ENCODE measurements at places on chromosomes 11 and 22.

DNA sequence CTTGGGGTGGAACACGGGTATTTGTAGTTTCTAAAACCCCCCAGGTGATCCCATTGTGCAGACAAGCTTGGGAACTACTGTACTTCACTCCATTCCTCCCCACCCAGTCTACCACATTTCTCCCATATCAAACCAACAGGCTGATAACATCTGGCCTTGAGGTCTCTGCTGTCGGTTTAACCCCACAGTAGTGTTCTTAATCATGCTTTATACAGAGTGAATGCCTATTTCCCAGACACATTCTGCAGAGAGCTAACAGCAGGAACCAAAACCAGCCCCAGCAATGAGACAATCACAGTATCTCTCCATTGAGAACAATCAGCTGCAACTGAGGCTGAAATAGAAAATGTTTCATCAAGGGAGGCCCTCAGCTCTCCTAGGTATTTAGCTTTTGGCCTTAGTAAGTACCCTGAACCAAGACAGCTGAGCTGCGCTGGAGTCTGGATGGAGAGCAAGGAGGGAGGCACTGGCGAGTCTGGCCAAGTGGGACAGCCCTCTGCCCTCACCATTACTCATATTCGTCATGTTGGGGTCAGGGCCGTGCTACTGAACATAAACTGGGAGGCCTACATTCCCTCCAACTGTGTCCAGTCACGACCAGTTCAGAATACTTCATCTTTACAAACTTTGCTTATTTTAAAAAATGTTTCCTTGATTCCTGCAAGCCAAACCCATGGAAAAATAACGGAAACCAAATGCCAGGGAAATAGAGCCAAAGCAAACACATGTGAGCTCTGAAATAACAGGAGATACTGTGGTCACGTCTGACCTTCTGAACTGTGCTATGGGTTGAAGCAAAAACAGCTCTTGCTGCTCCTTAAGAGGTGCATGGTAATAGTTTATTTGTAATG lies 81.0 kb downstream of the CCDC34 start:
- no peak for DNase-seq

- no peak for DNase-seq
Measured at GRCh38 chr22:25177895-25178294, 21.8 kb upstream of the CRYBB3 start.

DNA sequence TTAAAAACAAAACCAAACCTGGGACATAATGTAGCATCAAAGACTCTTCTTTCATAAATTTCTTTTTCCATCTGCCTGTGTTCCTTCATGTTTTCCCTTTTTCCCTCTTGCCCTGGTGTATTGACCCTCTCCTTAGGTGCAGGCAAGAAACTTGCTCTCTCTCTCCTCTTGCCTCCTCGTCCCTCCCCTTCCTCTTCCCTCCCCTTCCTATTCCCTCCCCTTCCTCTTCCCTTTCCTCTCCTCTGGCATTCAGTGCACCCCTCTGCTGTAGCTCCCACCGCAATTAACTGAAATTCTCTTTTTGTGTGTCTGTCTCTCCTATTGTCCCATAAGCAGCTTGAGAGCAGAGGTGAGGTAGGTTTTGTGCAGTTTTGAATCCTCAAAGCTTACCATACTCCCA lies 49.9 kb downstream of the CSF2RB start:
- no peak for DNase-seq

- DNase-seq = no peak
Measured at GRCh38 chr22:39589875-39590274, 19.3 kb downstream of the CACNA1I start.

- no peak for DNase-seq
Measured at GRCh38 chr11:44645827-44646226, 80.4 kb downstream of the CD82 start.

DNA sequence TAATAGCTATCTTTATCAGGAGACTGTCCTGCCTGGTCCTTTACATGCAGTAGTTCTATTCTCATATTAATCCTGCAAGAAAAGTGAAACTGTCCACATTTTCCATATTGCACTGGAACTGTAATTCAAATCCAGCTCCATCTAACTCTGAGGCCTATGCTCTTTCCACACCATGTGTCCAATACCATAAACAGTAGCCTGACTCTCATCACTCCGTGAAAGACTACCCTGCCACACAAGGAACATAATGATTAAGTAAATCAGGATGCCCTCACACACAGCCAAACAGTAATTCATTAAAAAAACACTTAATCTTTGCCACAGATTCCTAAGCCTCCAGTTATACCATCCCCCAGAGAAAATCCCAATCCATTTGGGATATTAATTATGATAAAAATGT lies 285.3 kb upstream of the PITPNB start:
- no peak for DNase-seq

GRCh38 chr11:45900916-45901617 lies 6.0 kb downstream of the FREY1 start:
- DNase-seq = no peak

DNA sequence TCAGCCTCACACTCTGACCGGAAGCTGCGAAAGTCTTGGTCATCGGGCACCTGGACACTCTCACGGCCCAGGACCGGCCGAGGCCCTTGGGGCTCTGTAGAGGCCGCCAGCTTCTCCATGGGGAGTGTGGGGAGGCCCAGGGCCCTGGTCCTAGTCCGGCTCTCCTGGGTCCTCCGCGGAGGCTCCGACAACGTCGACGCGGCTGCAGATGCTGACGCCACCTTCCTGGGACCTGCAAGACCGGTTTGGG lies 12.9 kb downstream of the STARD10 start:
- DNase-seq = no peak

DNA sequence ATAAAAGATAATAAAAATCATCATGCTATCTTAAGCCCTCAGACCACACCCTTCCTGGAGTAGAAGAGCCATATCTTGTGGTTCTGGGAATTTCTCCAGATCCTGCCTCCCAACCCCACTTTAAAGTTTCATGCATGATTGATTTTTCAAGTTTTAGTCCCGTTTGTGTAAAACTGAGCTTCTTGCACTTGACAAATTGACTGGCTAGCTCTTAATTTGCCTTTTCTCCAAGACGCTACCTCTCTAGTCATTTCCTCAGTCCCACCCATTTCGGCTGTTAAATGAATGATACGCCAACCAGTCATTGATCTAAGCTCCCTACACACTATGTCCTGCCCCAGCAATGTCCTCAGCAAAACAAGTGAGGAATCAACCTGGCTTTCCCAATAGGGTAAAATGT lies 71.8 kb upstream of the TEAD1 start:
- DNase-seq = no peak

GRCh38 chr11:44338026-44338425 lies 28.1 kb upstream of the ALX4 start:
- no peak for DNase-seq

- no peak for DNase-seq
Measured at GRCh38 chr11:35927104-35927503, 16.8 kb upstream of the LDLRAD3 start.

GRCh38 chr11:121968638-121969037 lies 147.4 kb downstream of the BLID start:
- no peak for DNase-seq

GRCh38 chr22:30668386-30668710 lies 673 bp upstream of the DUSP18 start:
- no peak for DNase-seq

DNA sequence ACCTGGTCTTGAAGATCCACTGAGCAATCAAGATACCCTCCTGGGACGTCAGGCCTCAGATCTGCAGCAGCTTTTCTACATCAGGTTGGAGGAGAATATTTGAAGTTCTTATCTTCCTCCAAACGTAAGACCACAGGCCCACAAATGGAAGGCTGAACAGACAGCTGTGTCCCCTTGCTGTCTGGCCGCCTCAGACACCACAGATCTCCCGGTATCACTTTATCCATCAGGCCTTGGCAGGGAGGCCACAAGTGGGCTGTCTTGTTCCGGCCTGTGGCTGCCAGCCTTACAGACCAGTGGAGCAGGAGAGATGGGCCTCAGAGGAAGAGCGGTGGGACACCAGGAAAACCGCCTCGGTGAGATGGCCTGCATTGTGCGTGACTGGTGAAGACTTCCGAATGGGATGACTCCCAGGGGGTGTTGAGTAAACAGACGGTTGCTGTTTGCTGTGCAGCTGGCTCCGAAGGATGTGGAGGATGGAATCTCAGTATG lies 15.9 kb downstream of the UBASH3B start:
- DNase-seq = no peak

GRCh38 chr22:45966320-45966894 lies 10.6 kb downstream of the WNT7B start:
- peak; percentile 48 for DNase-seq

- DNase-seq = no peak
Measured at GRCh38 chr11:3369366-3369765, 9.6 kb downstream of the ZNF195 start.

DNA sequence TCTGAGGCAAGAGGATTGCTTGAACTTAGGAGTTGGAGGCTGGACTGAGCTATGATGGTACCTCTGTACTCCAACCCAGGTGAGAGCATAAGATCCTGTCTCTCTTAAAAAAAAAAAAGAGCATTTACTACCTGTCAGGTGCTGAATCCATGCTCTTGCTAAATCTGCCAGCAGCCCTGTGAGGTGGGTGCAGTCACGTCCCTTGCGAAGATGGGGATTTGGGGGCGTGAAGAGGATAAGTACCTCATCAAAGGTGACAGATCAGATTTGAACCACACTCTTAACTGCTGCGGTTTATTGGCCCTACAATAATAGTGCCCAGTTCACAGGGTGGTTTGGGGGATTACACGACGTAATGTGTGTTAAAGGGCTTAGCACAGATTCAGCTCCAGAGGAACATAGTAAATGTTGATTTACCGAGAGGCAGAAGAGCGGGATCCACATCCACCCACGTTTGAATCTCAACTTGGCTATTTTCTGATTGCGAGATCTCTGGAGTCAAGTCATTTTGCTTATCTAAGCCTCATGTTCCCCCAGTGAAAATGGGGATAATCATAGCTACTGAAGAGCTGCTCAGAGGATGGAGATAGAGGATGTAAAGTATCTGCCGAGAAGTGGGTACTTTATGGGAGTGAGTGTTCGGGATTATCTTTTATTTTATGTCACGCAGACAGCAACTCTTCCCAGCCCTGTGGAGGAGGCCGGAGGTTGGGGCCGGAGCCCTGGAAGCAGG lies 28.1 kb upstream of the LRRC10B start:
- DNase-seq = no peak

DNA sequence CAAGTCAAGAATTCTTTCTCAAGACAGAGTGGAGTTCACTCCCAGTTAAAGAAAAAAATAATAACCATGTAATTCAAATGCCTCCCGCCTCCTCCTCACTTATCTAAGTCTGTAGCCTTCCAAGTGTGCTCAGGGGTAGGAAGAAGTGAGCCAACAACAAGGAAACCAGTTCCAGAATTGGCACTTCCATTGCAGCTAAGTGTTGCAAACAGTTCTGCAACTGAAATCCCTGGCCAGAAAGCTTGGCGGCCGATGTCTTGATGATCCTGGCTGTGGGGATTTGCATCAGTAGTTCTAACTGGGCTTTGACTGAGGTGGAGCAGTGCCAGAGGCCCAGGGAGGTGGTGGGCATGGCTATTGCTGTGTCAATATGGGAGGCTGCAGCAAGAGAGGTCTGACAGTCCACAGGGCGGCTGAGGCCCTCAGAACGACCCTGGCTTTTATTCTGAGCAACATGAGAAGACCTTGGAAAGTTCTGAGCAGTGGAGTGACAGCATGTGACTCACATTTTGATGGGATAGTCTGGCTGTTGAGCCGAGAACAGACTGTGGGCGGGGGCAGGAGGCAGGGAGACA lies 19.2 kb downstream of the DHCR7 start:
- DNase-seq = no peak

DNA sequence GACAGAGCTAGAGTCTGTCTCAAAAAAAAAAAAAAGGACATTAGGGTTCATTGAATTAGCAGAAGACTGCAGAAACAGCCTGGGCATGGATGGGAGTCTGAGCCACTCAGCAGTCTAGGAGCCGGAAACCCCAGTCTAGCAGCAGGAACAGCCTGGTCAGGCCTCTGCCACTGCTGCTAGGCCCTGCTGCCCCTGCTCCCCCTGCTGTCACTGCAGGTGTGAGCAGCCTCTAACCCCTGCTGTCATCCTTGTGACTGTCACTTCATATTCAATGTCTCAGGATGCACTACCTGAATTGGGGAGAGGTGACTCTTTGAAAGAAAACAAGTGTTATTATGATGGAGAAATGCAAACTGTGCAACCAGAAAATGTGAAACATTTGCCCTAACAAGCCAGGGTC lies 7.0 kb upstream of the DDX17 start:
- peak; percentile 11 for DNase-seq

- DNase-seq = no peak
Measured at GRCh38 chr11:29231586-29231985, 785.2 kb downstream of the KCNA4 start.

DNA sequence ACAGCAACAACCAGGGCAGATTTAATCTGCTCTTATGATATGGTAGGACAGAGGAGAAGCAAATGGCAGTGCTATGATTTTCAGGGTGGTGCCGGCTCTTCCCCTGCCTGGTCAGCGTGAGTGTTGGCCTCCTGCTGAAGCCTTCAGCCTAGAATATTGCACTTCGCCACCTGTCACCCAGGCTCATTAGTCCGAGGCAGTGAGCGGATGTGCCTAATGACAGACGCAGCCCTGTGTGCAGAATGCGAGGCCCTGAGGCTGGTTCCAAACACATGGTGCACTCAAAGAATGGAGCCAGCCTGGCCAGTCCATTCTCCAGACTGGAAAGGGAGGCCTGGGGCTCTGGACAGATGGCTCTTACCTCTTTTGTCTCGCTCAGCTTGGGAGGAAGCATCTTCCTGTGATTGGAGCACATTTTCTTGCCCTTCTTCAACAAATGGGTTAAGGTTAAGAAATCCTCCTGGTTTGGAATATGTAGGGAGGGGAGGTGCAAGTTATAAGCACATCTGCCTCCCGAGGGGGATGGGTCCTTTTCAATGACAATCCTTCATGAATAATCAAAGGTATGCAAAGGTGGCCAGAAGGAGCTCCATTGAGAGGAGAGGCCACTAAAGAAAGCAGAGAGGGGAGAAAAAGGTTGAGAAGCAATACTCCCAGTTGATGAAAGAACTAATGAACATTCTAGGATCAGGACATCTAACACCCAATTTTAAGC lies 39.7 kb upstream of the GALNT18 start:
- DNase-seq = peak; percentile 21

DNA sequence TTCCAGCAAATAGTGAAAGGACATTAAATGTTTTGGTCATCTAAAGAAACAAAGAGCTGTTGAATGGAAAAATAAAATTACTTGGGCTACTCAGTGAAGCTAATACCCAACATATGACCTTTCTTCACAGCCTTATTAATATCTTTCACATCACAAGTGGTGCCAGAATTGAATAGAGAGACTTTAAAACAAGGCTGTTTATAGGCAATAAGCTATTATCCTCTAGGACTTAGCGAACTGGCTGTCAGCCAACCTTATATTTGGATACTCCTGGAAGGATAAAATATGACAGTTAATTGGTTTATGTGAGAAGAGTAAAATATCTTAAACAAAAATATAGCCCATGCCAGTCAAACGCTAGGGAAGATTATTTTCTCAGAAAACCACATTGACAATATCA lies 225.5 kb upstream of the BLID start:
- DNase-seq = no peak

DNA sequence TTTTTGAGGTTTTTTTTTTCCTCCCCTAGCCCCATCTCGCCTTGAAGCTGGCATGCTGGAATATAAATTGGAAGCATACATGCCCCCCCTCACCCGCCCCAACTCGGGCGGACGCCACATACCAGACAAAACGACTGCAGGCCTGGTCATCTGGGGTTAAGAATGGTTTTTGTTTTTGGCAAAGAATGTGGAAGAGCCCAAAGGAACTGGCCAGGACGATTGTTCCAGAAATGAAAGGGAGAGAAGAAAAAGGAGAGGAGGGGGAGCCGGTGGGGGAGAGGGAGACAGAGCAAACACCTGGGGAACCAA lies 25.0 kb downstream of the MN1 start:
- no peak for DNase-seq

GRCh38 chr11:61685617-61685967 lies 5.4 kb downstream of the DAGLA start:
- no peak for DNase-seq
